ENCODE measurements at places on chromosomes 1 and 21.

DNA sequence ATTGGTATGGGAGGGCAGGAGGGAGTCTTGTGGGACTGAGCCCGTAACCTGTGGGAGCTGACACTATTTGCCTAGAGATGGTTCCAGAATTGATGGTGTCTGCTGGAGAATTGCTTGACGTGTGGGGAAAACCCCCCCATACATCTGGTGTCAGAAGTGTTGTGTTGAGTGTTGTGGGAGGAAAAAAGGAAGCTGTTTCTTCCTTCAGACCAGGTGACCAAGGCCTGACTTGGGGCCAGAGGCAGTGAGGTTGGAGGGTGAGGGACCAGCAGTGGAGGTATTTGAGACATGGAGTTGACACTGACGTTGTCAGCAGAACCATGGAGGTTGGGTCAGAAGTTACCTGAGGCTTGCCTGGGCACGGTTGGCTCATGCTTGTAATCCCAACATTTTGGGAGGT is 8.3 kb downstream of the SHISAL2A start:
- no peak for DNase-seq

- DNase-seq: no peak
Measured at GRCh38 chr1:194056169-194056568, 869.8 kb upstream of the B3GALT2 start.

DNA sequence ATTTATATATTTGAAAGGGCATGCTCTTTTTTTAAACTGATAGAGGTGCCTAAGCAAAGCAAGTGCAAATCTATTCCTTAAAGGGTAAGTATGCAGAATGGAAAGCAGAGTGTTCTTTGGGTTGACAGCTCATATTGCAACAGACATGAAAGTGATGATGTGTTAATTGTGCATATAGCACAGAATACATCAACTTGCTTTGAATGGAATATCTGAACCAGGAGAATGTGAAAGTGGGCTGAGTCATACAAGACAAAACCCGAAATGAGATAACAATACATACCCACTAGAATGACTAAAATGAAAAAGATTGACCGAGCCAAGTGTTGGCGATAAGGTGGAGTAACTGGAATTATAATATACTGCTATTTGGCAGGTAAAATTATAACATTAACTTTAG is 4.3 kb downstream of the CR1 start:
- no peak for DNase-seq

DNA sequence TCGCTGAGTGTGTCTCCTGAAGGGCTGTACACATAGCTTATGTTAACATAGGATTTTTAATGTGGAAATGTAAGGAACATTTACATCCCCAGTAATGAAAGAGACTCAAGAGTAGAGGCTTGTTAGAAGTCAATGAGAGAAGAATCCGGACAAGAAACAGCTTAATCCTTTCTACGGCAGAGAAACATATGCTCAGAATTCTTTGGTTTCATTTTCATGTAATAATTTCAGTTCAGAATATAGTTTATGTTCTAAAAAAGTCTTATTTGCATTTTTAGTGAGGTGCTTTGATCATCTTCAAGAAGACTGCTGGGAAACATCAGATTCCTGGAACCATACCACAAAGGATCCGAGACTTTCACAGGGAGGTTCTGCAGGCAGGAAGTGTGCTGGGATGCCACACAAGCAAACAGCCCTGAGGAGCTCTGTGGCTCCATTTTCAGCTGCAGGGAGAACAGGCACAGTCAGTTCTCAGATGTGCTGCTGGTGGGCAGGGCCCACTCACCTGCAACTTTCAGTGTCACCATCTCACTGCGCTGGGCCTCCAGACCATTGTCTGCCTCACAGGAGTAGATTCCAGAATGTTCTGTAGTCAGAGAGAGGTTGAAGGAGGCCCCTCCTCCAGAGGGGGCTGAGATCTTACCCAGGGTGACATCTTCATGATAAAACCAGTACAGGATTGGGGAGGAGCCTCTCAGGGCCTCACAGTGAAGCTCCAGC is 28.4 kb downstream of the FCRL5 start:
- DNase-seq: no peak

GRCh38 chr1:68120136-68120791 is 69.8 kb upstream of the DIRAS3 start:
- peak; percentile 57 for DNase-seq

- DNase-seq: no peak
Measured at GRCh38 chr1:85058786-85059185, 10.5 kb upstream of the MCOLN3 start.

- DNase-seq: peak; percentile 56
Measured at GRCh38 chr1:182699393-182700350, 15.3 kb upstream of the RGS8 start.

GRCh38 chr1:52532731-52533327 is 20.1 kb downstream of the TUT4 start:
- no peak for DNase-seq

GRCh38 chr1:74522148-74522547 is 9.7 kb upstream of the LRRC53 start:
- no peak for DNase-seq

- DNase-seq: no peak
Measured at GRCh38 chr1:45647248-45648021, 23.6 kb upstream of the CCDC17 start.

DNA sequence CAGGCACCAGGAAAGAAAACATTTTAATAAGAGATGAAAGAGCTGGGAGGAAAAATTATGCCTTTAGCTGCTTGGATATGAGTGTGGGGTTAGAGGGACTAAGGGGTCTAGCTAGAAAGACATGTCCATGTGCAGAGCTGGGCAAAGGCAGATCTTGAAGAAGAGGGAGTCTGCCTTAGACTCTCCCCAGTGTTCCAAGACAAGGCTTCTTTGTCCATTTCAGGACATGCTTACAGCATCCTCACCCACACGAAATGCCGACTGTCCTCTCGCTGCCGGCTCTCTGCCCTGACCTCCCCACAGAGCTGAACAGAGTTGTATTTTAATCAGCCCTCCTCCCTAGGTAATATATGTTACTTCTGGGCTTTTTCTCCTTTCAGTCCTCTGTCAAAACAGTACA is 100.7 kb upstream of the ATP1B1 start:
- no peak for DNase-seq

DNA sequence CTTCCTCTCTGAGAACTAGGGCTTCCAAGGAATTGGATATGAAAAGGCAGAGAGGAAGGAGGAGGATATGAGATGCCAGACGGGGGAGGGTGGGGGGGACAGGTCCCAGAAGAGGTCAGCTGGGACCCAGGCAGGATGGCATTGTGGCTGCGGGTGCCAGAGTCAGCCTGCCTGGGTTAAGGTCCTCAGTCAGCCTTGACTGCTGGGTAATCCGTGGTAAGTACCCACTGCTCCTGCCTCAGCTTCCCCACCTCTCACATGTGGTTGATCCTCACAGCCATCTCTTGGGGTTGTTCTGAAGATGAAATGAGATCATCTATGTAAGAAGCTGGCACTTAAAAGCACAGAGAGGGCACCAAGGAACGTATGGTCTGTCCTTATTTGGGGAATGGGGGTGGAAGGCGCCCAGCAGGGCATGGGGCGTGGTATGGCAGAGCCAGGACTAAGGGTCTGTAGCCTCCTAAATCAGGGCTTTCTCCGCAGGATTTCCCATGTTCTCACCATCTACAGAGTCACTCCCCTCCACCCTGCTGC is 23.8 kb downstream of the ELF3 start:
- DNase-seq: no peak

DNA sequence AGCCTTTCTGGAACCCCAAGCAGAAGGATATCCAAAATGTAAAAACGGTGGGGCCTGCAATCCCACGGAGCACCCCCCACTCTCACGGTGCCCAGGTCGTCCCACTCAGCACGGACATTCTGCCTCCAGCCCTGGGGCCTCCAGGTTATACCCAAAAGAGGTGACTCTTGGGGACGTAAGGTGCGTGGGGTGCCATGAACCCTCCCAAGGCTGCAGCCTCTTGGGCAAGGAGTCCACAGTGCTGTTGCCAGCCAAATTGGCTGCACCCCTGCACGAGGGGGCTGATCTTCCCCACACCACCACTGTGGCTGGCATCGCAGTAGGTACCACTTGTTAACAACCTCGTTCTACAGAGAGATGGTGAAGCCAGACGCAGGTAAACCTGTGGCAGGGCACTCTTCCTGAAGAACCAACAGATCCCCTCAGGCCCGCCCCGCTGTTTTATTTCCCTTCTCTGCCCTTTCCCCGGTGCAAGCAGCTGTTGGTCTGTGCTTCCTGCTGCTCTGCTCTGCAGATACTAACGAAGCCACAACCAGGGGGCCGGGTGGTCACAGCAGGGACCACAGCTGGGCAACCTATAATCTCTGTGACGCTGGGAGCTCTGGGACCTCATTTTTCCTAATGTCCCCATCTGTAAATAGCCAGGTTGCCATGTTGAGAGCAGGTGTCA is 8.7 kb downstream of the TFF3 start:
- DNase-seq: no peak

DNA sequence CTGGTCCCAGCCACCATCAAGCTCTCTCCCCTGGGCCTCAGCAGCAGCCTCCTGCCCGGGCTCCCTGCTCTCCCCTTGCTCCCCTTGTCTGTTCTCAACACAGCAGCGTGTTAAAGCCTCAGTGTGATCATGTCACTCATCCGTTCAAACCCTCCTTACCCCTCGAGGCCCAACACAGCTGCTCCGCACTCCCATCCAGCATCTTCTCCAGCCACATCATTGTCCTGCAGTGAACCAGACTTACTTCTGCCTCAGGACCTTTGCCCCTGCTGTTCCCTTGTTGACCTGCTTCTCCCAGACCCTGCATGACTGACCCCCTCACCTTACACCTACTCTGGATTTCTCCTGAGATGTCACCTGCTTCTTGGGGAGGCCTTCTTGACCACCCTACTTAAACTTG is 13.3 kb downstream of the CDK18 start:
- DNase-seq: no peak

GRCh38 chr1:234942012-234942332 is 186.7 kb downstream of the TOMM20 start:
- no peak for DNase-seq

DNA sequence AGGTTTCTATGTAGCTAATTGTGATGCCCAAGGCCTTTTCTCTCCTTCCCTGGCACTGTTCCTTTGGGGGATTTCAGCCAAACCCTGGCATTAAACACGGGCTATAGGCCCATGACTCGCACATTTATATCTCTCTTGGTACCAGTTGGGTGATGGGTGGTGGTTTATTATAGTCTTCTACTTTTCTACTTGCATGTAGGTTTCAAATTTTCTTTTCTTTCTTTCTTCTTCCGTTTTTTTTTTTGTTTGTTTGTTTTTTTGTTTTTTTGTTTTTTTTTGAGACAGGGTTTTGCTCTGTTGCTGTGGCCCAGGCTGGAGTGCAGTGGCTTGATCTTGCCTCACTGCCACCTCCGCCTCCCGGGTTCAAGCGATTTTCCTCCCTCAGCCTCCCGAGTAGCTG is 1.1 kb downstream of the IL10RB start:
- DNase-seq: no peak

DNA sequence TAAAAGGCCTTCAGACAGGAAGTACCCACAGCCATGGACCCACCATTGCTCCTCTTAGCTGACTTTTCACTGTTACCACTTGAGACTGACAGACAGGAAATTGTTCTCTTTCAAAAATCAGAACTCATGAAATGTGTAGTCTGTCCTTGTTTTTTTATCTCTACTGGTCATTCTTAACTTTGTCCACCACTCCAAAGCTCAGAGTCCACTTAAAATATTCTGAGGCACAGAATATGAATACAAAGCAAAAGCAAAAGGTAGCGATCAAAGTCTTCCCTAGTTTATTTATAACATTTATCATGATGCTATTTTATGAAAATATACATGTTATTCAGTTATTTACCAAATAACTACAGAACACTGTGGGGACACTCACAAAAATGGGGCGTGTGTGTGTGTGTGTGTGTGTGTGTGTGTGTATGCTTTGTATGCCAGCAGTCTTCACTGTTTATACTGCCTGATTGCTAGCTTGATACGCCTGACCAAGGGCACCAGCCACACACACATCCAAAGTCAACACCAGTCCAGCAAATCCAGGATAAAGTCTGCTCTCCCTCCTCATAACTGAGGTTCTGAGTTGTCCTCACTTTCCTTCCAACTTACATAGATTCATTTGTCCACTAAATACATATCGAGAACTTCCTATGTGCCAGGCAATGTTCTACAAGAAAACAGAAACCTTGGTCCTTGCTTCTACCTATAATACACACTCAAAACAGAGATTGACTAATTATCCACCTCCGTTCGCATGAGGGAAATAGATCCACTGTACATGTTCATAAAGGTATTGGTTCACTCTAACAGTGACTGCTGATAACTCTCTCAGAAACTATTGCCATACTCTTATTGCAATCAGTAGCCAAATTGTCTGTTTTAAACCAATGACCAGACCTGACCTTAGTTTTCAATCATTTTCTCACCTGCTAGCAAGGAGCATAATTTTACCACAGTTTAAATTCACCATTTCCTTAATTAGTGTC is 79.4 kb downstream of the ERICH3 start:
- DNase-seq: peak; percentile 28

GRCh38 chr1:228097333-228098081 is 5.6 kb downstream of the C1orf35 start:
- DNase-seq: no peak
